Left ventricle myocardium superior (tissue), 1 donor: ENCODE measurements at places on chromosomes 3 and 15.
A peak's percentile ranks its signal among the peaks of the same experiment; 100 is the strongest.

DNA sequence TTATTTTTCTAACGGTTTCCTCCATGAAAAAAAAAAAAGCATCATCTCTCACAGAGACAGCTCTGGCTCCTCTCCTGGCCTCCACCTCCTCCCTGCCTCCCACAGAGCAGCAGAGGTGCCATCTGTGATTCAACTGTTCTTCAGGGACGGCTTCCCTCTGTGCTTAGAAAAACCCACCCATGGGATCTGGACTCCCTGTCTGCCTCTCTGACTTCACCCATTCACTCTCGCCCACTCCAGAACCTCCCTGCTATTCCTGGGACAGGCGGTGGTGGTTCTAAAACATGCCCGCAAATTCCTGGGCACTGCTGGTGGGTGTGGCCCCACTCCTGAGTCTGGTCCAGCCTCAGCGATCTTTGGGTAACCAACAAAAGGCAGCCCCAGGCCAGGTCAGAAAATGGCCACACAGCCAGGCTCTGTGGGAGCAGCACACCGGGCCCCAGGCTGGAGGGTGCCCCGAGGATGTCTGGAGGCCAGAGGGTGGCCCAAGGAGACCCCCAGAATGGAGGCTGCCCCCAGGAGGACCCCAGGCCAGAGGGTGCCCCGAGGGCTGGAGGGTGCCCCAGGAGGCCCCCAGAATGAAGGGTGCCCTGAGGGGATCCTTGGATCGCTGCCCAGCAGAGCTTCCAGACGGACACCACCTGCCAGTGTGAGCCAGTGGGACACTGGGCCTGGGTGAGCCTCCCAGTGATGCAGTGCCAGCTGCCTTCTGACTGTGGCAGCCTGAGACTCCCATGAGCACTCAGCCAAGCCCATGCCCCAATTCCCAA is 2.6 kb upstream of the CHST13 start:
- DNase-seq = no peak

DNA sequence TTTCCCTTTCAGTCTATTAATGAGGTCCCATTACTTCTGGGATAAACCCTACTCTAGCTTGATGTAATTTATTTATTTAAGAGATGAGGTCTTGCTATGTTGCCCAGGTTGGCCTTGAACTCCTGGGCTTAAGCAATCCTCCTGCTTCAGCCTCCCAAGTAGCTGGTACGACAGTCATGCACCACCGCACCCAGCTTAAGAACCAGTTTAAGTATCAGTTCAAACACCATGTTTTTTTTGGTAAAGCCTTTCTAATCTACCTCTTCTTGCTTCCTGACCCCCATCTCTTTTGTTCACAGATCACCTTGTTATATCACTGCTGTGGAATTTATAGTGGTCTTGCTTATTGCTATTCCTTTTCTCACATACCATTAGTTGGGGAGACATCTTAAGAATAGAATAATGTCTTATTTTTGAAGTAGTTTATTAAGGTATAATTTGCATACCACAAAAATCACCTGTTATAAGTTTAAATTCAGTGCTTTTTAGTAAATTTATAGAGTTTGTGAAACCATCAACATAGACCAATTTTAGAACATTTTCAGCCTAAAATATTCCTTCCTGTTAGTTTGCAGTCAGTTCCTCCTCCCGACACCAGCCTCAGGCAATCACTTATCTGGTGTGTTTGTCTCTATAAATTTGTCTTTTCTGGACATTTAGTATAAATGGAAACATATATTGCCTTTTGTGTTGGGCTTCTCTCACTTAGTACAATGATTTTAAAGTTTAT is 257.9 kb downstream of the PDCD6IP start:
- DNase-seq = no peak

- no peak for DNase-seq
These were observed 189.3 kb downstream of the NECTIN3 start for GRCh38 chr3:111260878-111261277.

- peak; percentile 21 for DNase-seq
These were observed 478.7 kb downstream of the RBMS3 start for GRCh38 chr3:29759411-29760225.

DNA sequence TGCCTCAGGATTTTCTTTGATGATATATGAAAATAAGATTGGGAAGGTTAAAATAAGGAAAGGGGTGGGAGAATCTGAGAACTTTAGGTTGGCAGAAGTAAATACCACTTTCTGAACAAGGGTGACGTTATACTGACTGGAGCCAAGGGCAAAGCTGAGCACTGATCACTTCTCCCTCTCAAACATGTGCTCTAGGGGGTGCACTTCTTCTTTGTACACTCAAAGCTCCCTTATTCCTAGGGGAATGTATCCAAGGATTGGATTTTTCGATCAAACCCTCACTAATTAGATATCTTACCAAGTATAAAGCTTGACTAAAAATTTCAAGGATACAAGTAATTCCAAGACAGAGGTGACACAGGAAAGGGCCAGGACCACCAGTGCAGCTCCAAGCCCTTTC is 243.9 kb upstream of the UMPS start:
- DNase-seq = no peak

- DNase-seq = no peak
These were observed 6.0 kb downstream of the MRAS start for GRCh38 chr3:138354376-138354775.

- DNase-seq = no peak
These were observed 25.4 kb downstream of the ALS2CL start for GRCh38 chr3:46668116-46668515.

DNA sequence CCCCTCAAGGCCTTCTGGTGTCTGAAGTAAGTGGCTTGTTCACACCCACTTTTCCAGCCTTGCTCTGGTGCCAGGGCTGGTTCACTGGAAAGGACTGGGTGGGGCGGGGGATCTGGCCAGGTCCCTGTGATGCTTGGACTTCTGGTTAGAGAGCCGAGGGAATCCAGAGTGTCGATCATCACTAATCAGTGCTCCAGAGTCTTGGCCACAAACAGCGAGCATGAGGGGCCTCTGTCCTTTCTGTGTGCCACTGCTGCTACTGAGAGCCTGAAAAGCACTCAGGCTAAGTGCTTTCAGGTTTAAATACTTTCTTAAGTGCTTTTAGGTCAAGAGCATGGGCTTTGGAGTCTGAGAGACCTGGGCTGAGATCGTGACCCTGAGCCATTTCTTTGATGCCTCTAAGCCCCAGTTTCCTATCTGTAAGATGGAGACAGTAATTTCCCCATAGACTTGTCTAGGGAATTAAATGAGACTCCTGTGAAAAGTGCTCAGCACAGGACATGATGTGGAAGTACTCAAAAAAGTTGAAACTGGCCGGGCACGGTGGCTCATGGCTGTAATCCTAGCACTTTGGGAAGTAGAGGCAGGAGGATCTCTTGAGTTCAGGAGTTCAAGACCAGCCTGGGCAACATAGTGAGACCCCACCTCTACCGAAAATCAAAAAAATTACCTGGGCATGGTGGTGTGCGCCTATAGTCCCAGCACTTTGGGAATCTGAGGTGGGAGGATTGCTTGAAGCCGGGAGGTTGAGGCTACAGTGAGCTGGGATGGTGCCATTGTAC is 53.8 kb upstream of the SEC22A start:
- no peak for DNase-seq

GRCh38 chr15:88894819-88895767 is at the start of gene HAPLN3:
Gene HAPLN3, minus strand, starts transcription at chr15:88895544. Its CDS starts 8,246 bp downstream, at chr15:88887298.
- peak; percentile 45 for DNase-seq

DNA sequence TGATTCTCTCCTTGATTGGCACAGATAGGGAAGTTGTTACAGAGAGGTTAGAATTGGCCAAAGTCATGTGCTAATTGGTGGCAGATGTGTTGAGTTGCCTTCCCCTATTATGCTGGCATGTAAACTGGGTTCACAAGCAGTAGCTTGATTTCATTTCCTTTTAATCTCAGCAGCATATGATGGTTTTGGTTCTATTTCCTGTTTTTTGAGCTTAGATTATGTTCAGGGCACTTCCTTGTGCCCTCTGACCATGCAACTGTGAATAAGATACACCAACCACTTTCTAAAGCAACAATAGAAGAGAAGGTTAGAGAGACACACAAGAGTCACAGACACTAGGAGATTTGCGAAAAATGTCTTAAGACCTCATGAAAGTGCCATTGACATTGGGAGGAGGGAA is 16.5 kb downstream of the HPS3 start:
- no peak for DNase-seq

GRCh38 chr15:100718075-100718980 is 115.9 kb downstream of the ASB7 start:
- no peak for DNase-seq

GRCh38 chr3:30719536-30719935 is 113.1 kb downstream of the TGFBR2 start:
- DNase-seq = no peak

DNA sequence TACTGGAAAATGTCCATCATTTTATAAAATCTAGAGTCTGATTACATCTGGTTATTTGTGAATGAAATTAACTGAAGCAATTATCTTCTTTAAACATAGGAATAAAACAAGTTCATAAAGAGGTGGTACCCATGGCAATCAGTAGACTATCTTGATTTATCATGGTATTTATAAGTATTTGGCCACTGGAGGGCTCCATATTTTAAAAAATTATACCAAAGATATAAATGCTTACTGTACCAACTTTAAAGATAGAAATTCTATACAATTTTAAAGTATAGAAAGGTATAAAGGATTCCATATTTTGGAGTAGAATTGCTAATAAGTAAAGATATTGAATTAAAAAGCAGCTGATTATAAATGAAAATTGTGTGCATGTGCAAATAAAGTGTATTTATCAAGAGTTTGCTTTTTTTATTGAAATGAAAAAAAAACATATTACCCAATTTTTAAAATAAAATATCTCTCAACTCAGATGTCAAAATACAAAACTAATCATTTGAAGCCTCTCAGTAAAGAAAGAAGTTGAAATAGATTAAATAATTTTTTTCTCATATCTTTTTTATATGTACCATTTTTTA is 105.3 kb downstream of the BBX start:
- no peak for DNase-seq

GRCh38 chr3:4855676-4856075 is 123.6 kb upstream of the BHLHE40 start:
- DNase-seq = no peak

GRCh38 chr15:48592221-48592731 is 53.2 kb downstream of the FBN1 start:
- DNase-seq = no peak

- no peak for DNase-seq
These were observed 235.8 kb upstream of the TMCO5A start for GRCh38 chr15:37698679-37699078.

DNA sequence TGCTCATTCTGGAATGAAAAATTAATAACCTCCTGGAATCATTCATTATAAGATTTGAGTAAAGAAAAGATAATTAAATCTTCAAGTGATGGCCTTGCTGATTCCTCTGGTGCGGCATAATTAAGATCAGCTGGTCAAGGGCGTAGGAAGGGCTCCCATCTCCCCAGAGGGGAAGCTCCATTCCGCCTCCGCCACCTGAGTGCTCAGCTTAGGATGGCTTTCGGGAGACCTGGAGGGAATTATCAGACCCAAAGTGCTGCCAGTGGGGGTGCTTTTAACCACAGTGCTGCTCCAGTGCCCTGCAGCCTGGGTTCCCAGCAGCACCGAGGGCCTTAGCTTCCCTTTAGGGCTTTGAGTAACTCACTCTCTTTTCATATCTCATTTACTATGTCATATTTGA is 556.6 kb upstream of the RGMA start:
- DNase-seq = no peak

- peak; percentile 72 for DNase-seq
These were observed at the start of gene PLCH1 for GRCh38 chr3:155744626-155745324. Gene PLCH1, minus strand, starts transcription at chr3:155745071. Its CDS starts 40,847 bp downstream, at chr3:155704224.

DNA sequence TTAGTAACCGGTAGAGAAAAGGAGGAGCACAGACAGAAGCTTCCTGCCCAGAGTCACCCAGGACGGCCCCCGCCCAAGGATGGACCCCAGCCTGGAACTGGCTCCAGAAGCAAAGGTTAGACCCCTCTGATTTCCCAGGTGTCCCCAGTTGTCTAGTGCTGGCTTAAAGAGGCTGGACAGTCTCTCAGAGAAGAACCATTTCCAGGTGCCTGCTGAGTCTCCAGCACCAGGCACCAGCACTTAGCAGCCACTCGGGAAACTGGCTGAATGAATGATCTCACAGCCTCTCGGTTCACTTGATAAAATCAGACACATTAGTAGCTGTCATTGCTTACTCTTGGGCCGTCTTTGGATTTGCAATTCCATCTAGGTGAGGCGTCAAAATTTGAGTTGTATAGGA is 139.7 kb upstream of the HES1 start:
- DNase-seq = no peak

DNA sequence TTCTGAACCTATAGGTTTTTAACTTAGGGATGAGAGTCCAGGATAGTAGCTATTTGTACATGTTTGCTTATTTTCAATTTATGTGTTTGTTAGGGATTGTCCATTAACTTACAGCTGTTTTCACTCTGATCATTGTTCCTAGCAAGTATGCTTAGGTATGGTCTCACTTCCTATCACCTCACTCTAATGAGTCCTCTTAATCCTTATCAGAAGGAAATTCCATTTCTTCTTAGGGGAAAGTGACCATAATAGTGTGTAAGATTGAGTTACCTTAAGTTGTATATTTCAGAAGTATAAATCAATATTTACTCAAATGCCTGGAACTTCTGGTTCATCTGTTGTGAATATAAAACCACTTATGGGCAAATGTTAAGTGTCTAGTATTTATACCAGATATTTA is 53.0 kb downstream of the PIAS1 start:
- no peak for DNase-seq

DNA sequence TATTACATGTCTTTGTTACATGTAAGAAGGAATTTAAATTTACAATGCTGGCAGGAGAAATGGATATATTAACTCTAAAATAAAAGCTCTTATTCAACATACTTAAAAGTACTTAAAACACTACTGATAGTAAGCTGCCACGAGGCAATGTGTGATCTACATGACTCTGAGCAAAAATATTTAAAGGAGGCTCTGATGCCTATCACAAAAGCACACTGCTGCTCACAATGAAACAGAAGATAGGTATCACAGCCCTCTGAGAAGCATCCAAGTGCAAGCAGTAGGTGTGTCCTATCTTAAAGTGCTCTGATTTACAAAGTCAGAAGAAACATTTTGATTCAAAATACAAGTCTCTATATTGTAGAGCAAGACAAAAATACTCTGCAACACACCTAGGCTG is 371.2 kb upstream of the WNT5A start:
- DNase-seq = no peak

- DNase-seq = no peak
These were observed 77.0 kb downstream of the PLCL2 start for GRCh38 chr3:16961621-16962205.

DNA sequence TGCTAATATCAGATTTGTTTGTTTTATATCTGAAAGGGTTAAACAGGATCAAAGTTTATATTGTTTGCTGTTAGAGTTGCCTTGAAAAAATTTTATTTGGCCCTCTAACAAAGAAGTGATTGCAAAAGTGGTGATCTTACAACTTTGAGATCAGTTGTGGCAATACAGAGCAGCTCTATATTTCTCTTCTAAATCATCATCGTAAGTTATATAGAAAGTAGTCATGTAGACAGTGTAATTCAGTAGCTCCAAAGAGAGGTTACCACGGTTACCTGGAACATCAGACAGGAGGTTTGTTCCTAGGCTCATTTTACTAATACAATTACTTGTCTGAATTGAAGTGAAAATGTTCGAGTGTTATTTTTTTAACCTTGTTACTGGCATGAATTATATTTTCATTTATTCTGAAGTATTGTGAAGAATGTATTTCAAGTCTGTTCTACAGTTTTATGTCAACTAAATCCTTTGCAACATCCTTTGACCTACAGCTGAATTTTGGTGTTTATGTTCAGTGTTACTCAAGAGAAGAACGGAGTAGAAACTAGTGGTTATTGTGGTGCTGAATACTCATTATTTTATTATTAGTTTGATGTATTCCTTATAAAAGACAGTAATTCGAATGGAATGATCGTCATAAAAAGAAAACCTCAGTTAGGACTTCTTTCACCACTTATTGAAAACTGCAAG is 214.2 kb downstream of the NAALADL2 start:
- no peak for DNase-seq
